ENCODE measurements at places on chromosomes 2 and 18.

GRCh38 chr2:168889635-168890005 lies 610 bp downstream of the SPC25 start:
- no peak for DNase-seq

DNA sequence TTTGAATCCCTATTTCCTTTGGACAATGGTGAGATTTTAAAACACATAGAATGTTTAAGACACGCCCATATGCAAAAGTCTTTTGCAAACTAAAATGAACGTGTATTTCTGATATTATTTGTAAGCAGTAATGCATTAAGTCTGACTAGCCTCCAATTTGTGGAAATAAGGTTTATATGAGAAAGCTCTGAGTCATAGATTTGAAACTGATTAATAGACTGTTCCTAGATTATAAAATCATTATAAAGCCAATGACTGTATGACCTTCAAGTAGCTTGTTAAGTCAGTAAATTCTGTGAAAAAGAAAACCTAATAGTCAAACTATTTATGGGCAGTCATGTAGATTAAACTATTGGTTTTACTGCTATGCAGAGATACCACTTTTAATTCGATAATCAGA lies 12.8 kb upstream of the EFEMP1 start:
- DNase-seq = no peak

DNA sequence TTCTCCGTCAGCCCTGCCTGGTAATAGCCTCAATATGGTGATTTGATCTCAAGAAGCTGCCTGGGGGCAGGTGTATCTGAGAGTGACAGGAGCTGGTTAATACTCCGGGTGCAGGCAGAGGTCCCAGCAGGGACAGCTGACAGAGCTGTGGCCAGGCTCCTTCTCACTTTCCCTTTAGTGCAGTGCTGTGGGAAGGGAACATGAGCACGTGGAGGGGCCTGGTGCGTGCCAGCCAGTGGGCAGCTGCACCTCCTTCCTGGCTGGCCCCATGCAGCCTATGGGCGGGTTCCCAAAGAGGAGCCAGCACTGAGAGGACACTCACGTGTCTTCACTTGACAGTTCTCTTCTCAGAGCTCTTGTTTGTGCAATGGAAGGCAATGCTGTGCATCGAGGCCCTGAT lies 9.1 kb downstream of the CNNM4 start:
- no peak for DNase-seq

GRCh38 chr2:181589779-181590178 lies 67.1 kb downstream of the CERKL start:
- no peak for DNase-seq

DNA sequence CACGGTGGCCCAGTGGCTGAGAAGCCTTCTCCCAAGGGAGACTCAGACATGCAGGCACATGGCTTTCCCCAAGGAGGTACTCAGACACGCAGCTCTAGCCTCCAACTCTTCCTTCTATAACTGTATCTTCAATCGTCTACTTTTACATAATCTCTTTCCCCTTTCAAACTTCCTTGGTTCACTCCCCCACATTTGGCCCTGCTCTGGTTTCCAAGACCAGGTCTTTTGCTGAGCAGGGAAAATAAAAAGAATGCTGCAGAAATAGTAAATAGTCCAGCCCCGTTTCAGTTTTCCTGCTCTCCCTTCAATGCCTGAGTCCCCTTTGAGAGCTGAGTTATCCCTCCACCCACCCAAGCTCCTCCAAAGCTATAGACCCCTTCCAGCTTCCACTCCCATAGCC lies 635.0 kb downstream of the ARHGAP15 start:
- DNase-seq = no peak

Measured in CD8-positive, alpha-beta T cell (primary cell).